ENCODE measurements at places on chromosomes 12 and 14.

- no peak for DNase-seq
Observed at GRCh38 chr12:101634724-101635123, 40.0 kb downstream of the MYBPC1 start.

GRCh38 chr12:46678426-46678825, 147.4 kb downstream of the SLC38A4 start:
- no peak for DNase-seq

GRCh38 chr12:14952299-14952921, 9.0 kb downstream of the ARHGDIB start:
- DNase-seq, result peak; percentile 47

GRCh38 chr12:103779410-103780092, 61.5 kb downstream of the NT5DC3 start:
- no peak for DNase-seq

DNA sequence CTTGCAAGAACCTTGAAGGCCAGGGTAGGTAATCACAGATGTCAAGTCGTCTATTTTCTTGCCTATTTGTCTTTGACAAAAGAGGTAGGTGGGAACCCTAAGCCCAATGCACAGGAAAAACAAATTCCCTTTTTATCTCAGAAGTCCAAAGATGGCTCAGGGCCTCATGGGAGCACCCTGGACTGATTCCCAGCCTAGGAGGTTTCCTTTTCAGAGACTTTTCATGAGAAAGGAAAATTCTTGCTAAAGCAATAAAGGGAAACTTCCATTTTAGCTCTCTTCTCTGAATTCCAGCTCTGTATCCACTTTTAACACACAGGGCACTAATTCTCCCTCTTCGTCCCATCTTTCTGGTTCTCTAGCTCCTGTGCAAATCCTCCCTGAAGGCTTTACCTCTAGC, 1.2 kb downstream of the ZNF641 start:
- DNase-seq, result no peak

Measured in Calu3 (cell line).